NCI-H2227 treated with DMSO at 0.1 percent for 48 hours (cell line): ENCODE measurements at places on chromosomes 16 and 17.

DNA sequence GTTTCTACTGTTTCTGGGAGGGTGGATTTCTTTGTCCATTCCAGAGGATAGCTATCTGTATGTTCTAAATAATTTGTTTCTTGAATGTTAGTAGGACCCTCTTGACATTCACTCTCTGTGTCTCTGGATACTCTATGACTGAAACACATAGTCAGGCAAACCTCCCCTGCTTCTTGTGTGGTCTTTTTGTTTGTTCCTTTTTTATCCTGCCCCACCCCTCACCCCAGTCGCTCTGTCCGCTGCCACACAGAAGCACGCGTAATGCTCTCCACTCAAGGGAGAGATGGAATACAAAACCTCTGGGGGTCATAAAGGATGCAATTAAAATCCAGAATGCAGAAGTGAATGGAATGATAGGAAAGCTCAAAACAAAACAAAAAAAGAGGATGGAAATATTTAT lies 253.1 kb downstream of the RBFOX1 start:
- DNase-seq: no peak

DNA sequence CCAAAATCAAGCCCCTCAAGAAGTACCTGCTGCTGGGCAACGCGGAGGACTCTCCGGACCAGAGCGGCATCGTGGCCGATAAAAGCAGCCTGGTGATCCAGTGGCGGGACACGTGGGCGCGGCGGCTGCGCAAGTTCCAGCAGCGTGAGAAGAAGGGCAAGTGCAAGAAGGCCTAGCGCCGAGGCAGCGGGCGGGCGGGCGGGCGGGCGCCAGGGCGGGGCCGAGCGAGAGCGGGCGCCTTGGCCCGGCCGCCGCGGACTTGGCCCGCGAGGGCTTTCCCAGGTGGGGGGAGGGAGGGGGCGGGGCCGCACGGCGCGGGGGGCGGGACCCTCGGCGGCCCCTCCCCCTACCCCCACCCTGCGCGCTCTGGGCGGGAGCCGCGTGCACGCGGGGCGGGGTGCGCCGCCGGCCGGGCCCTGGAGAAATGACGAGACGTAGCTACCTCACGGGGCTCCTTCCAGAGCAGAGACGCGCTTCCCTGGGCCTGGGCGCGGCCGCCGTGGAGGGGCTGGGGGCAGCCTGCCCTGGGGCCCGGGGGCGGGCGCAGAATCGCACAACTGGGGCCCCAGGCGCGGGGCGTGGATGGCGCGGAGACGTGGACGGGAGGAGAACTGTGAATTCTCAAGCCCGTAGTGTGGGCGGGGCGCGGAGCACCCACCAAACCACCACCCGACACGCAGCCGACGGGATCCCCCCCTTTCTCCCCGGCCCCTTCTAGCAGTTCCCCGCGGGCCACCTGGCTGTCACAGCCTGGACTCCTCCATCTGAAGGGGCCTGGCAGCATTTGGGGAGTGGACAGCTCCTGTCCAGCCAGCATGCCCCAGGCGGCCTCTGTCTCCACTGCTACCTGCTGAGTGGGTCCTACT lies 218.7 kb downstream of the NTN1 start:
- DNase-seq: peak; percentile 38

DNA sequence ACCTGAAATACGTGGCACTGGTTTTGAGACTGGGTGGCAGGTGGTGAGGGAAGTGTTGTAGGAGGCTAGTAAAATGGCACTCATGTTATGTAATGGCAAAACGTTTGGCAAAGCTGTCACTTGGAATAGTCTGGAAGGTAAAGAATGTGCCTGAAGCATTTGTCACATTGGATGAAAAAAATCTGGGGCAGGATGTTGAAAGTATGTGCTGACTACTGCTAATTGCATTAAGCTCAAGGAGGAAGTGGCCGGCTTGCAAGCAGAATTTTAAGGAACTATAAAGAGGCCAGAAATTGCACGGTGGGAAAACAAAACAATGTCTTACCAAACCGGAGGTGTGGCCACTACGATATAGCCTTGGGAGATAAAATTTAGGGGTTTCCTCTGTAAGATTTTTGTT lies 26.6 kb upstream of the NLRP1 start:
- DNase-seq: no peak

DNA sequence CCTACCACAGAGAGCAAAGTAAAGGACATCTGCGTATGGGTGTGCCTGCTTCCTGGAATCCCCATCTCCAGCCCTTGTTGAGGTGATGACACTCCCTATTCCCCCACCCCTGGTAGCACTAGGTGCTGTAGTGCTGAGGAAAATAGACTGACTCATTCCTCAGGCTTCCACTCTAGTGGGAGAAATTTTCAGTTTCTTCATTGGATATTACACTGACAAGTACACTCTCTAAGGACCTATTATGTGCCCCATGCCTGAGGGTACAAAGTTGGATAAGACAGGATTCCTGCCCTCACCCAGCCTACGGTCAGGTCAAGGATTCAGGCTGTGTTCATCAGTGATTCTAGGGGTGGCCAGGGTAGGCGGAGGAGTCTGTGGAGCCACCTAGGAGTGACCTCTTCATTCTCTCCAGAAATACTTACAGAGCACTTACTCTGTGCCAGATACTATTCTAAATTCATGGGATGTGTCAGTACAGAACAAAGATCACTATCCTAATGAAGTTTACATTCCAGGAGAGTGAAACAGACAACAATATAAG lies 4.5 kb upstream of the ZC3H7A start:
- DNase-seq: no peak

GRCh38 chr16:30829130-30830071 lies 42.4 kb upstream of the ZNF629 start:
- DNase-seq: no peak

DNA sequence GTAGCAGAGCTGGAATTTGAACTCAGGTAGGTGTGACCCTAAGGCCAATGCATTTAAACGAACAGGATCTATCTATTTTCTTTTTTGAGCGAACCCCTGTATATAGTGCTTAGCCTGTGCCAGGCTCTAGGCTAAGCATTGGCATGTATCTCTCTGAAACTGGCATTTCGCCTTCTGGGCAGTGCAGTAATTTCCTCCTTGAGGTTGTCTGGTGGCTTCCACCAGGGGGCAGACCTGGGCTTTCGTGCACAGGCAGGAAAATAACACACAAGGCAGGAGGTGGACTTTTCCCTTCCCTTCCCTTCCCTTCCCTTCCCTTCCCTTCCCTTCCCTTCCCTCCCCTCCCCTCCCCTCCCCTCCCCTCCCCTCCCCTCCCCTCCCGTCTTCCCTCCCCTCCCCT lies 34.4 kb upstream of the PRKCB start:
- peak; percentile 68 for DNase-seq

- DNase-seq: no peak
Measured at GRCh38 chr17:76255801-76256429, 9.2 kb upstream of the UBALD2 start.

GRCh38 chr17:30117675-30118081 lies 1.1 kb downstream of the NSRP1 start:
- DNase-seq: no peak

DNA sequence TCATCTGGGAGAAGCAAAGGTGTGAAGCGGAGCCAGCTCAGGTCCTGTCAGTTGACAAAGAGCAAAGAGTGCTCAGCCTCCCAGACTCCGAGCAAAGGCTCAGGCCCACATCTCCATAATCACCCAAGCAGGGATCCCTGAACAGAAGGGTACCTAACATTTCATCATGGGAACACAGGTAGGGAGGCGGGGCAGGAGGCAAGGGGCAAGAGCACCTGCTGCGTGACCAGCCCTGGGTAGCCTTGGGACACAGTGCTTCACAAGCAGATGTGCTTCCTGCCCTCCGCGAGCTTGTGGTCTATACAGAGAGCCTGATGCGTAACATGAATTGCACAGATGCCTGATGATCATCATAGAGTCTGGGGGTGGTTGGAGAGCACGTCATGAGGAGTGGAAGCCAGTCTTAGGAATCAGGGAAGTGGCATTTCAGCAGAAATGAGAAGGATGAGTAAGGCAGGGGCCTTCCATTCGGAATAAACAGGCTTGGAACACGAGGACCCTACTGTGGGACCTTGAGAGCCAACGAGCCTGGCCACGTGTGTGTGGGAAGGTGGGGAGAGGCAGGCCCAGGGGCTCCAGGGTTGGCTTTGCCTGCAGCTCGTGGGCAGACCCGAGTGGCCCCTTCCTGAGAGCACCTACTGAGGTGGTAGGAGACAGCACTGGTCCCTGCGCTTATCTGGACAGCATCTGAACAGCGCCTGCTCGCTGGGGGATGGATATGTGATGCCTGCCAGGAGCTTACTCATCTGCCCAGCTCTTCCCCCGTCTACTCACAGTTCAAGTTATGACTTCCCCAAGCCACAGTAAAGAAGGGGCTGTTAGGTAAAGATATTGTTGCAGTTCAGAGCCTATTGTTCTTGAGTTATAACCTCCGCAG lies 125.8 kb downstream of the CCDC182 start:
- DNase-seq: no peak

DNA sequence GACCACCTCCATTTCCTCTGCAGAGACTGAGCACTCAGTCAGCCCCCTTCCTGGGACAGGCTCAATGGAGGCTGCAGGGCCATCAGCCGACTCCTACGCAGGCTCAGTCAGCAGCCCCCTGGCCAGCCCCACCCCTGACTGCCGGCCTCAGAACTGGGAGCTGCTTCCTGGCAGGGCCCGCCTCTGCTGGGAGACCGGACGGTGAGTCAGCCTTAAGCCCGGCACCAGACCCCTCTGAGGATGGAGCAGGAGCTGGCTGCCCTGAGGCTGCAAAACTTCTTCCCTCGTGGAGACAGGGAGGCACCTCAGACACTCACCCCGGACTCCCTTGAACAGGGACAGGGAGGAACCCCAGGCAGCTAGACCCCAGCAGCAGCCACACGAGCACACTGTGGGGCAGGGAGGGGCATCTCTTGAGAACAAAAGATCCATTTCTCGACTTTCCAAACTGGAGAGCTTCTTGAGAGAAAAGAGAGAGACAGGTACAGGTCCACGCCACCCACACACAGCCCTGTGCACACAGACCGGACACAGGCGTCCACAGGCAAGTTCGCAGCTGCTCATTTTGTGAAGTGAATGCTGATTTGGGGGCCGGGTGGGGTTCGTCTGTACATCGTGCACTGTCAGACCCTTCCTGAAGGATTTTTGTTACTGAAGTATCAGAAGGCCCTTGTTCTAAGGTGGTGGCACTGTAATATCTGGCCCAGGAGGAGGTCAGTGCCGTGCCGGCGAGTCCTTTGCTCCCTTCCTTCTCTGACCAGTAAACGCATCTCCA lies 1.3 kb upstream of the TUBB3 start:
- DNase-seq: peak; percentile 57

- no peak for DNase-seq
Measured at GRCh38 chr16:72429671-72430081, 257.7 kb upstream of the PMFBP1 start.

DNA sequence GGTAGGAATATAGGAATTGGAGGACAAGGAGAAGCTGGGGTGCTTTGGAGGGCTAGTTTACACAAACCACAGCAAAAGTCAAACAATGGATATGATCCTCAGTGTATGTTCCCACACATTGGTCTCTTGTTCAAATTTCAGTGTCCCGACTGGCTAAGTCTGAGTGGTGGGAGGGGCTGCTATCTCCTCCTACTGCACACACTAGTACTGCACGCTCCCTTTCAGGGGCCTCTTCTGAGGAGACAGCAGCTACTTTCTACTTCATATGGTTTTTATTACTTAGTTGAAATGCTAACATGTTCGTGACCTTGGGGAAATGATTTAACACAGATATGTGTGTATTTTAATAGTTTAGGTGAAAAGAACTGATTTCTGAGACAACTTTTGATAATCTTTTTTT lies 18.8 kb upstream of the KRT10 start:
- DNase-seq: no peak

GRCh38 chr16:56347670-56348069 lies 77.7 kb downstream of the AMFR start:
- no peak for DNase-seq

- no peak for DNase-seq
Measured at GRCh38 chr17:77371117-77371887, 230.5 kb downstream of the SEC14L1 start.

- no peak for DNase-seq
Measured at GRCh38 chr16:59880611-59881010, 1146.5 kb upstream of the GOT2 start.

DNA sequence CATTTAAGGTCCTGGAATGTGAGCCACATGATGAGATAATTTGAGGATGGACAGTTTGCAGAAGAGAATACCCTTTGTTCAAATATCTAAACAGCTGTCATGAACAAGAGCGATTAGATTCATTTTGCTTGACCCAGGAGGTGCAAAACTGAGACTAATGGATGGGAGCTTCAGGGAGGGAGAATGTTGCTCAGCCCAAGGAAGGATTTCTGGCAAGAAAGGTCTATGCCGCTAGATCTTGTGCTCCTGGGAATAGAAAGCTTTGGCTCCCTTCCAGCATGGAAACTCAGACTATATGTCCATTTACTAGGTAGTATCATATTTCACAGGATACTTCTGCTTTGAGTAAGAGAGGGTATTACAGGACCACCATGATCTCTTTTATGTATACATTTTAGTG lies 14.8 kb upstream of the CDH11 start:
- DNase-seq: no peak

GRCh38 chr16:88469615-88470395 lies 16.7 kb downstream of the ZFPM1 start:
- DNase-seq: no peak

- DNase-seq: no peak
Measured at GRCh38 chr16:65671071-65671470, 549.2 kb upstream of the CDH11 start.

DNA sequence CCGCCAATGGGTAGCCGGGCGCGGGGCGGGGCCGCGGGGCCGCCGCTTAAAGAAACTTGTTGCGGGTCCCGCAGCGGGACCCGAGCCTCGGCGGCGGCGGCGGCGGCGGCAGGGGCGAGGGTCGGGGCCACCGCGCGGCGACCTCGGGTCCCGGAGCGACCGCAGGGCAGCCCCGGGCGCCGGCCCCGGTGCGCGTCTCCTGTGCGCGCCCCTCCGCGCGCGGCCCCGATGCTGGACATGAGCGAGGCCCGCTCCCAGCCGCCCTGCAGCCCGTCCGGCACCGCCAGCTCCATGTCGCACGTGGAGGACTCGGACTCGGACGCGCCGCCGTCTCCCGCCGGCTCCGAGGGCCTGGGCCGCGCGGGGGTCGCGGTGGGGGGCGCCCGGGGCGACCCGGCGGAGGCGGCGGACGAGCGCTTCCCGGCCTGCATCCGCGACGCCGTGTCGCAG lies at the start of gene SOX8:
Gene SOX8 (plus strand): TSS at position 76 of the 450 bp plus-strand sequence. CDS start 153 bp downstream, at position 229.
- no peak for DNase-seq

- DNase-seq: no peak
Measured at GRCh38 chr16:71428883-71429282, 13.0 kb downstream of the TLE7 start.

- DNase-seq: no peak
Measured at GRCh38 chr17:83183951-83184506, 104.6 kb downstream of the METRNL start.

- DNase-seq: peak; percentile 60
Measured at GRCh38 chr17:57313097-57313835, 56.9 kb downstream of the MSI2 start.

DNA sequence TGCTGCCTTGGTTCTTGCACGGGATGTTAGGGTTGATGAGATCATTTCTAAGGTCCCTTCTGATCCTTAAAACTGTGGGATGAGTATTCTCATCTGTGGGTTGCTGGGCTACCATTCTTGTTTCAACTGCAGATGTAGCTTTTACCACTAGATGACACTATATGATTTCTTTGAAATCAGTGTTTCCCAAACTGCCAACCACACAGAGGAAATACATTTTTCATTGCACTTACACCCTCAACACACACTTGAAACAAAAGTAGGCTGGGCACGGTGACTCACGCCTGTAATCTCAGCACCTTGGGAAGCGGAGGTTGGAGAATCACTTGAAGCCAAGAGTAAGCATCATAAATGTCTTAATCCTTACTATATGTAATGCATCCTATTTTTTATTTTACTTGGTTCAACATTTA lies 15.3 kb downstream of the LCMT1 start:
- peak; percentile 49 for DNase-seq

GRCh38 chr16:19860166-19861041 lies 24.2 kb downstream of the GPRC5B start:
- DNase-seq: no peak

GRCh38 chr17:44358066-44358465 lies 5.6 kb downstream of the FAM171A2 start:
- DNase-seq: no peak
